ENCODE measurements at places on chromosomes 2 and 18. TPM values are rescaled to one million over a fixed set of nuclear protein-coding genes. Genes with fewer than 3 reads are reported as not detected.

The ASAP2 gene
- total RNA-seq = 0.04 TPM

The TFCP2L1 gene
- 0.06 TPM for total RNA-seq

The NEMP2 gene
- 14.5 TPM for total RNA-seq

The EGR4 gene
- total RNA-seq = 0.41 TPM

The SGPP2 gene
- total RNA-seq = 3.1 TPM

The LOXHD1 gene
- 0.12 TPM for total RNA-seq

The SERPINB11 gene
- total RNA-seq = not detected

DNA sequence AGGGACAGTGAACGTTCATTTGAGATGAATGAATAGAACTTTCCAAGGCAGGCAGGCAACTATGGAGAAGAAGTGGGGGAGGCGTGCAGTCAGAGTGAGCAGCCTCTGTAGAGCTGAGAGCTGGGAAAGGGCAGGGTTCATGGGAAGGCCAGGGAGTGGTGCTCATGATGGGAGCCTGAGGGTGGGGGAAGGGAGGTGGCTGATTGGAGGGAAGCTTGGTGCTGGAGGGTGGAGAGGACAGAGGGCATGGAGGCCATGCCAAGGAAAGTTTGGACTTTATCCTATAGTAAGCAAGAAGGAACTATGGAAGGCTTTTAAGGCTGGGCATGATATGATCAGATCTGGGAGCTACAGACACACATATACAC lies 47.6 kb upstream of the LGALSL start:
- no peak for DNase-seq

DNA sequence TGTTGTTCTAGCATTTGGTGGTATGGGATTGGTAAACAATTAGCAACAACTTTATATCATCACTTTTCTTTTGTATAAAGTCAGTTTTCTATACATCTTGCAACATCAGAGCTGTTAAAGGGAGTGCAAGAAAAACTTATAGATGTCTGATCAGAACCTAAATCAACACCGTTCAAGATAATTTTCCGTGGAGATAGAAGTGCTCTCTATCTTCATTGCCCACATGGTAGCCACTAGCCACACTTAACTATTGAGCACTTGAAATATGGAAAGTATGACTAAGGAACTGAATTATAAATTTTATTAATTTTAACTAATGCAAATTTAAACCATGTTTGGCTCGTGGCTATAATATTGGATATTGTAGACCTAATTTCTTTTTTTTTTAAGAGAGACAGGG lies 5.2 kb downstream of the TTC27 start:
- DNase-seq = no peak

- DNase-seq = no peak
Measured at GRCh38 chr2:85132397-85132796, 795 bp upstream of the TCF7L1 start.

DNA sequence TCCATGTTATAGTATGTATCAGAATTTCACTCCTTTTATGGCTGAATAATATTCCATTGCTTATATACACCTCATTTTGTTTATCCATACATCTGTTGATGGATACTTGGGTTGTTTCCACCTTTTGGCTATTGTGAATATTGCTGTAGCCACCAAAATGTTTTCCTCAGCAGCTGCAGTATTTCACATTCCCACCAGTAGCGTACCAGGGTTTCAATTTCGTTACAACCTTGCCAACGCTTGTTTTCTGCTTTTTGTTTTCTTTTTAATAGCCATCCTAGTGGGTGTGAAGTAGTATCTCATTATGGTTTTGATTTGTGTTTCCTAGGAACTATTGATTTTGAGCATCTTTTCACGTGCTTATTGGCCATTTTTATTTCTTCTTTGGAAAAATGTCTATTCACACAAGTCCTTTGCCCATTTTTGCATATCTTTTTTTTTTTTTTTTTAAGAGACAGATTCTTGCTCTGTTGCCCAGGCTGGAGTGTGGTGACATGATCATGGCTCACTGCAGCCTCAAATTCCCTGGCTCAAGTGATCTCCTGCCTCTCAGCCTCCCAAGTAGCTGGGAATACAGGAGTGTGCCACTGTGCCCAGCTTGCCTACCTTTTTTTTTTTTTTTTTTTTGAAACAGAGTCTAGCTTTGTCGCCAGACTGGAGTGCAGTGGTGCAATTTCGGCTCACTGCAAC lies 14.2 kb downstream of the UBXN2A start:
- no peak for DNase-seq

DNA sequence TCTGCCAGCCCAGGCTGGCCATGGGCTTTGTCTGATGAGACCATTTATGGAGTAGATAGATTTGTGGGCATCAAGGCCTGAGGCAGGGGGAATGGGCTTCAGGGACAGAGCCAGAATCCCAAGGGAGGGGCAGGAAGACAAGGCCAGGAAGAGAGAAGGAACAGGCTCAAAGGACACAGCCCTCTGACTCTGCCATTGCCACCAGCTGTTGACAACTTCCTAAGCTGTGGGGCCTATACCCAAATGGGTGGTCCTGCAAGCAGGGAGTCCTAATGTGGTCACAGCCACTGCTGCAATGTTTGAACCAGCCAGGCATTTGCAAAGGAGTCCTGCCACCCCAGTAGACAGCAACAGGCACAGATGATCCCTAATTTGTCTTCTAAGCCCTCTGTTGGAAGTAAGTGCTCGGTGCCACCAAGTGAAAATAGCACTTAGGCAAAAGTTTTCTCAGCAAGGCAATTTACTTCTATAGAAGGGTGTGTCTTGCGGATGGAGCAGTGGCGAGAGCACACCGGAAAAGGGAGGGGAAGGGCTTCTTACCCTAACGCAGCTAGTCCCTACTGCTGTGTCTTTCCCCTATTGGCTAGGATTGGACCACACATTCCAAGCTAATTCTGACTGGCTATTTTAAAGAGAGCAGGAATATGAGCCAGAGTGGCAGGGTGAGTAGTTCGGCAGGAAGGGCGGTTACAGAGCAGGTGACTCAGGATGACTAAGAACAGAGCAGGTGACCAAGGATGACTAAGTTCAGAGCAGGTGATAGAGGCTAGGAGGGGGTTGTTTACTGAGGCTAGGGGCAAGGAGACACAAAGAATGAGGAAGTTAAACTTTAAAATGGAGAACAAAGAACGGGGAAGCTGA lies 47.2 kb downstream of the C1QL2 start:
- DNase-seq = no peak

DNA sequence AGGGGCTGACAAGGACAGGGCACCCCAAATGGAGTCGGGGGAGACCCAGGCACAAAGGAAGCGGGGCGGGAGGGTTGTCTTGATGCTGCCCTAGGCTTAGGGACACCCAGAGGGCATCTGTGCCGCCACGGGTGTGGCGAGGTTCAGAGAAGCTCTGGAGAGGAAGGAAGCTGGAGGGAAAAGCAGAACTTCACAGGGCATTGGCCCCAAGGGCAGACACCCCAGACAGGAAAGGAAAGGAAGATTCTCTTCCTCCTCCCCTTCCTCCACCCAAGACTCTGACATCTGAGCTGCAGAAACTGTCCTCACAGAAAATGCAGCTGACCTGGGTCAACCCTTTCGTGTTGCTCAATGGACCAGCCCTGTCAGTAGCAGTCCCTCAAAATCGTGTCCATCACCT lies 25.6 kb downstream of the DNMT3A start:
- no peak for DNase-seq

- DNase-seq = no peak
Measured at GRCh38 chr2:83017366-83018090, 1441.6 kb downstream of the SUCLG1 start.

DNA sequence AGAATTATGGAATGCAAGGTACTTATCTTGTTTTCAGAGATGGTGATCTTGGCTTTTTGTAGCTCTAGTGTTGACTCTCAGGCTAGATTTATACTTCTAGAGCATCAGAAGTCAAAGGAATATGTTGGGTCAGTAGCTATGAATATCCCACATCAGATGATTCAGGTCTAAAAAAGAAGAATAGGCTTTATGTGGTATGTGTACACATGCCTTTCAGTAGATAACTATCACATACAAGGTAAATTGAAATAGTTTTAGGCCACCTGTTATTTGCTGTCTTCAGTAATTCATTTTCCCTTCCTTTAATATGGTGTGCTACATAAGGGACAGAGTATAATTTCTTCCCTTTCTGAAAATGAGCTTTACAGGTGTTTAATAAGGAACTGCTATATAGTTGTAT lies 142.4 kb downstream of the AGPS start:
- DNase-seq = no peak

DNA sequence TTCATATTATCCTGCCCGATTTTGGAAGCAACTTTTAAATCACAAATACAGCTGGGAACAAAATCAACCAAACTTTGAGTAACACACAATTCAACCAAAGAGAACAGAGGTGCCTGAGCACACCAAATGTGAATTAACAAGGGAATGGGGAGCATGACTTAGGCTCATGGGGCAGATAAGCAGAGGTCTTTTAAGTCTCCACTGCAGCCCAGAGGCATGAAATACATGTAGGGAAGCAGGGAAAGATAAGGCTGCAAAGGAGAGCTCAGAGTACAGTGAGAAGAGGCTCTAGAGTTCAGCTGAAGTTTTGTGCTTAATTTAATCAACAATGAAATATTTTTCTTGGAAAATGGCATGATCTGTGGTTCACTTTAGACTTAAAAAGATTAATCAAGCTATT lies 49.0 kb downstream of the CYTIP start:
- no peak for DNase-seq

GRCh38 chr2:138475277-138475776 lies 26.2 kb upstream of the SPOPL start:
- no peak for DNase-seq

GRCh38 chr2:120465989-120466703 lies 120.2 kb downstream of the INHBB start:
- DNase-seq = no peak

DNA sequence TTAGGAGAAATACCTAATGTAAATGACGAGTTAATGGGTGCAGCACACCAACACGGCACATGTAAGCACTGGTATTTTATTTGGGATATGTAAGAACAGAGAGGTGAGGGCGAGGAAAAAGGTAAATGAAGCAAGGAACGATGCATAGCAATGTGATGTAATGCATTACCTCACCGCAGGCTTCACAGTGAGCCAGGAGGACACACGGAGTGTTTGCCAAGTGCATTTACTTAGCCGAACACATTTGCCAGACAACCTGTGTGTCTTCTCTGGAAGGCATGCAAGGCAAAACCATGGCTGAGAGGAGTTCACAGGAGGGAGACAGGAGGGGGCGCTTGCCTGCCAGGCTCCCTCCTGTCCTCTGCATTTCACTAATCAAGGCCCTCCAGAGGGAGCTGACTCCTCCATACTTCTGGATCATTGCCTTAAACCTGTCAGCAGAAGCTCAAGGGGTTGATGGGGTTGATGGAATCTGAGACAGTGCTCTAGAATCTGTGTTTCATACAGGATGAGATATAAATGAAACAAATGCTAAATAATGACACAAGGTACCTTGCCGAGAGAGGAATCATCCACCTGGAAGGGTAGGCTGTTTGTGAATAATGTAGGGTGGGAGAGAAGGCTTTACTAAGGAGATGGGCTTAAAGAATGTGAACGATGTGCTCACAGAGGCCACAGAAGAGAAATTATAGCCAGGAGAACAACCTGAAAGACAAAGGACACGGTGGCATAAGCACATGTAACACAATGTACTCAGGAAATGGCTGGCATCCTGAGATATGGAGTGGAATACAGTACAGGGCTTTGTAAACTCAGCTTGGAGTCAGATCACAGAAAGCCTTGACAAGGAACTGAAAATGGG lies 9.1 kb upstream of the TPRKB start:
- no peak for DNase-seq

DNA sequence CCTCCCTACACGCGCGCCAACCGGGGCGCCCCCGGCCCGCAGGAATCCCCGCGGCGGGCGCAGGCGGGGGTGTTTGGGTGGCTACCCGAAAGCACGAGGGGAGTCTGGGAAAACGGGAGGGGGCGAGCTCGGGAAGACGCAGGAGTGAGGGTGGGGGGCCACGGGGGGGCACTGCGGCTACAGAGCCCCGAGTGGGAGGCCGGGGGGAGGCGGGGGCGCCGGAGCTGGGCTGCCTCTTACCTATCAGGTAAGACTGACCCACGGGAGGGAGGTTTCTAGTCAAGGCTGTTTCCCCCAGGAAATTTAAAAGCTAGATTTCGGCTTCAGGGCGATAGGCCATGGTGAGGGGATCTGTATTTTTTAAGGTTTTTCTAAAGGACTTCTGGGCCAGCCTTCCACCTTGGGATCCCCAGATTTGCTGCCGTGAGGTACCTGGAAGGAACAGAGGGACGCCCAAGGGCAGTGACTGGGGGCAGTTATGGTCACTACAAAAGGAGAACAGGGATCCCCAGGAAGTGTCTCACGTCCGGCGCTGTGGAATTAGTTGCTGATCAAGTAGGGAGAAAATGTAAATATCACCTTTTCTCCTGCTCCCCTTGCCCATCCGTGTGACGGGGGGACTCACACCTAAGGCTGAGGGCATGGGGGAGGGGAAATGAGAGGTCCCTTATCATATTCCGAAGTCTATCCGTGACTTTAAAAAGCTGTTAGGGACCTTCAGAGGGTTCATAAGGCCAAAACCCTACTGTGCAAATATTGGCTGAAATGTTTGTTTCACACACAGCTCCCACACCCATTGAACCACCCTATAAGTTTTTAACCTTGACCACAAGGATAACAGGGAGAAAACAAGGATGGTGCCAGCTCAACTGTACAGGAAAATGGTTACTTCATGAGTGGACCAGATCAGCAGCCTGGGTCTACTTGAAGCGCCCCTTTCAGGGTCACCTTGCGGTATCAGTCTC lies 638 bp upstream of the IRS1 start:
- DNase-seq = no peak

DNA sequence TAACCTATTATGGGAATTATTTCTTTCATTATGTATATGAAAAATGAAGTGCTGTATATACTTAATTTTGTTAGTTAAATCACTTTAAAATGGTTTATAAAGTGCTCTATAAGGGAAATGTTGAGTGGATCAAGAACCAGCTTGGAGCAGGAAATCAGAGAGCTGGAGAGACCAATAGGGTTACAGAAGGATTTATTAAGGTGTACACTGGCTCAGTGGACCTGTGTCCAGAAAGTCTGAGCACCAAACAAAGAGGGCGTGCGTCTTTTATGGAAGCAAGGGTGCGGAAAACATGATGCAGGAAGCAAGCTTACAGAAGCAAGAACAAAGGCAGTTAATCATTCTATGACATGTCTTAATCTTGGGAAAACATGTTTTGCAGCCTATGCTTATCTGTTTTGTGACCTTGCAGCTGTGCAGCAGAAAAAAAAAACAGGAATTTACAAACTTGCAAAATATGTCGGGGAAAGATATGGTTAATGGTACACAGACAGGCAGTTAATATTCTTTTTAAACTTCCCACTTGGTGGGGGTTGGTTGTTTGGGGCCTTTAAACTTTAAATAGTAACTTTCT lies 65.2 kb upstream of the SLC35G4 start:
- no peak for DNase-seq

- DNase-seq = no peak
Measured at GRCh38 chr2:203418271-203418670, 90.1 kb downstream of the ABI2 start.

- no peak for DNase-seq
Measured at GRCh38 chr2:43223521-43224001, 2.8 kb downstream of the ZFP36L2 start.

All from activated naive CD8-positive, alpha-beta T cell treated with anti-CD3 and anti-CD28 coated beads for 36 hours (primary cell).